ENCODE measurements at places on chromosomes 13 and 19.

GRCh38 chr13:103098535-103098934 is 32.3 kb upstream of the SLC10A2 start:
- DNase-seq, result no peak

DNA sequence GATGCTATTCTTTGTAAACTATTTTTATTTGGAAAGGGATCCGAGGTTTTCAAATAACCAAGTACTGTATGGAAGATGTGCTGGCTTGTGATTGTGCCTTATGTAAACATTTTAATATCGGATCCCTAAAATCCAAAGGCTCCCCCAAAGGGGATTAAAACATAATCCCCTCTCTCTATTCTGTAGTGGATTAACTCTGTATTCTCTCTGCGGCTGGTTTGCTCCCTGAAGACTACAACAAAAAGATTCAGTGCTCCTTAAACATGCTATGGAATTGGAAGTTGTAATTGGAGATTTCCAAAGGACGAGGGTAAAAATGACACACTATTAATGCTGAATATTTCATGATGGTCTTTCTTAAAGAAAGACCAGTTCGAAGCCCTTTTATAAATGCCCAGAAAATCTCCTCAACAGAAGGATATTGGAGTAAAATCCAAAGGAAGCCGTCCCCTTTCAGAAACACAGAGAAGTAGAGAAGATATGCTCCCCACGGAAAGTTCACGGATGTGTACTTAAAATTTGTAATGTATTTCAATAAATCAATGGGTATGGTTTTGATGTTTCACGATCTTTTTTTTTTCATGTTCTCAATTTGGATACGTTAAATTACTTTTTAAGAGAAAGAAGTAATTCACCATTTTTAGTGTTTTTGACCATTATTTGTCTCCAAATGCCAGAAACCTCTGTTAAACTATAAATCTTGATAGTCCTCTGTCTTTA is 6.5 kb downstream of the MAB21L1 start:
- no peak for DNase-seq

GRCh38 chr13:97221046-97221445 is 1.1 kb upstream of the MBNL2 start:
- DNase-seq, result no peak

- DNase-seq, result no peak
Observed at GRCh38 chr19:51168564-51169282, 26.6 kb downstream of the SIGLEC7 start.

- no peak for DNase-seq
Observed at GRCh38 chr13:61830475-61830874, 414.8 kb upstream of the PCDH20 start.

GRCh38 chr19:4199699-4200293 is 17.3 kb downstream of the ANKRD24 start:
- DNase-seq, result no peak

DNA sequence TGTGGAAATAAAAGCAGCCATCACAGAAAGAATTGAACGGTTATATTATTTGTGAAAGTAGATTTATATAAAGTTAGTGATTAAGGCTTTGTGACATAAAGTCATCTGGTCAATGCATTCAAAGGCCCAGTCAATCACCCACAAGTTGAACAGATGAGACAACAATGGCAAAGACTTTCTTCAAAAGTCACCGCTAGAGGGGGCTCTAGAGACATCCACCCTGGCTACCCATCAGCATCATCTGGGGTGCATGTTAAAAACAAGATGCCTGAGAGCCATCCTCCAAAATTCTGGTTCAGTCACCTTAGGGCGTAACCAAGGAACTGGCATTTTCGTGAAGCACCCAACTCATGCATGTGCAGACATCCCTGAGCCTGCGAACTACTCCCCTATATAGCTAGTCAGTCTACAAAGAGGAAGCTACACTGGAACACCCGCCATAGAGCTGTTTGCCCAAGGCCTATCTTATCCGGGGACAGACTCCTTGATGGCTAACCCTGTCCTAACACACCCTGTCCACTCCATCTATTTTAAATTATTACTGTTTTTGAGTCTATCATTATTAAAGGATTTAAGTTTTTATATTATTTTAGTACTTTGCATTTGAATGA is 970.5 kb downstream of the UQCRFS1 start:
- DNase-seq, result peak; percentile 12

DNA sequence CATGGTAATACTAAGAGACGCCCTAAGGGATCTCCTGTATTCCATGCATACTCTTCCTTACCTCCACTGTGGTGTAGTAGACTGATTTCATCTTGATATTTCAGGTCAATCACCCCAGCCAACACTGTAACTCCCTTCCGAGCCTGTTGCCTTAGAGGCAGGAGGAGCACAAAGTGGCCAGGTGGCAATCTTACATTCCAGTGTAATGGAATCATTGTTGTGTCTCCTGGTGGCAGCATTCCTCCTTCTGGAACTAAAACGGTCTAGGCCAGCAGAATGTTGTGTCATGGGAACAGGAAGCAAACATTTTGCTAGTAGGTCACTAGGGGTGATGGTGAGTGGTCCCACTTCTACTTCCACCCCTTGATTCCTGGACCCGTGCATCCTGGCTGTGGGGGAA is 405.7 kb upstream of the SLC10A2 start:
- DNase-seq, result no peak

DNA sequence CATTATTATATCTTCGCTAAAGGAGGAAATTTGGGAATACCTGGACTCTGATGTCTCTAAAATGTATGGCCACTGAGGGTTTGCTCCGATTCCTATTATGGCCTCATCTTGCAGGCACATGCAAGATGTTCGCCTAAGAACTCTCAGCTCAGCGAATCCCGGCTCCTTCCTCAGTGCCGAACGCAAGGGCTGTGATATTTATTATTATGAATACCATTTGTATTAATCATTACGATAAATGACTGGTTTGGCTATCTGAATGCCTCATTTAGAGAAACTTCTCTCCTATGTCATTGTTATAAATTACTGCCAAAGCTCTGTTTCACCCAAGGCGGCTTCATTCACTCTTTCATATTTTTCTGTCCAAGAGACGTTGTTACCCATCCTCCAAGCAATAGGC is 369.7 kb upstream of the TSHZ3 start:
- DNase-seq, result peak; percentile 3

DNA sequence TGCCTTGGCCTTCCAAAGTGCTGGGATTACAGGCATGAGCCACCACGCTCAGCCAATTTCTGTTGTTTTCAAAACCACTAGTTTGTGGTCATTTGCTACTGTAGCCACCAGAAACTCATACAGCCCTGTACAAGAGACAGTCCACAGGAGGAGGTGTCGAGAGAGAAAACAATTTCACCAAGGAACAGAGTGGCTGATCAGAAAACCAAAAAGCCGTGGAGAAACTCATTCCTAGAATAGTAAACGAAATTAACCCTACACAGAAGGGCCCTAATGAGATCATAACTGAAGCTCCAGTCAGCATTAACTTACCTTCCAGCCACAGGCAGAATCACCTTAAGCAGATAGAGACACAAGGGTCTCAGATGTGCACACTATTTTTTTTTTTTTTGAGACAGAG is 3.8 kb upstream of the CCDC124 start:
- DNase-seq, result no peak

GRCh38 chr19:49879243-49879963 is 1.9 kb downstream of the TBC1D17 start:
- DNase-seq, result no peak

DNA sequence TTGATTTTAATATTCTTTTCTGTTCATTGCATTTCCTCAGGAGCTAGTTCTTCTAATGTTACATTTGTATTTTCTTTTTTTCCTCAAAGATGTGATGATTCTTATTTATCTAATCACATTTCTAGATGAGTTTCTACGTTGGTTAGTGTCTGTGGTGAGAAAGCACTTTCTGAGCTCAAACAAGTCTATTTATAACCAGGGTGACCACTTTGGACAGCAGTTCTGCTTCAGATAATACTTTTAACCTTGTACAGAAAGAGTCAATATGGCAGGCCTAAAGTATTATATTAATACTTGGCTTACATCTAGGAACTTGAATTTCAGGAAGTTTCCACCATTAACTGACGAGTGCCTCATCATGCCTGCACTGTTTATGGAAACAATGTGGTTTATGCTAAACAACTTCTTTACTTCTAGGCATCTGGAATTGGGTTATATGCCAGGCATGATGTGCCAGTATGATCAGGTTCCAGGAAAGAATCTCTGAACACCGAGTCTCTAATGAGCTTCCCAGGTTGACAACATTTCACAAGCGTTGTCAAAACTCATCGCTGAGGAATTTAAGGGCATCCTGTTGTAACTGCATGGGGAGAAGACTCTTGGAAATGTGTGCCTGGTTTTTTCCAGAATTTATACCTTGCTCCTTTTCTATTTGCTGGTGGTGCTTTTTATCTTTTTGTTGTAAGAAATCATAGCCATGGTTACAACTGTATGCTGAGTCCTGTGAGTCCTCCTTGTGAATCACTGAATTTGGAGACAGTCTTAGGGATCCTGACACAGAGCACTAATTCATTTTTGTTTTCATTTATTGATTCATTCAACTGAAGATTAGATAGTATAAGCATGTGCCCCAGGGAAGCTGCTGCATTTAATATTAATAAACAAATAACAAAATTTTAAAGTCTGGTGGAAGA is 344.4 kb upstream of the PCDH9 start:
- DNase-seq, result no peak

DNA sequence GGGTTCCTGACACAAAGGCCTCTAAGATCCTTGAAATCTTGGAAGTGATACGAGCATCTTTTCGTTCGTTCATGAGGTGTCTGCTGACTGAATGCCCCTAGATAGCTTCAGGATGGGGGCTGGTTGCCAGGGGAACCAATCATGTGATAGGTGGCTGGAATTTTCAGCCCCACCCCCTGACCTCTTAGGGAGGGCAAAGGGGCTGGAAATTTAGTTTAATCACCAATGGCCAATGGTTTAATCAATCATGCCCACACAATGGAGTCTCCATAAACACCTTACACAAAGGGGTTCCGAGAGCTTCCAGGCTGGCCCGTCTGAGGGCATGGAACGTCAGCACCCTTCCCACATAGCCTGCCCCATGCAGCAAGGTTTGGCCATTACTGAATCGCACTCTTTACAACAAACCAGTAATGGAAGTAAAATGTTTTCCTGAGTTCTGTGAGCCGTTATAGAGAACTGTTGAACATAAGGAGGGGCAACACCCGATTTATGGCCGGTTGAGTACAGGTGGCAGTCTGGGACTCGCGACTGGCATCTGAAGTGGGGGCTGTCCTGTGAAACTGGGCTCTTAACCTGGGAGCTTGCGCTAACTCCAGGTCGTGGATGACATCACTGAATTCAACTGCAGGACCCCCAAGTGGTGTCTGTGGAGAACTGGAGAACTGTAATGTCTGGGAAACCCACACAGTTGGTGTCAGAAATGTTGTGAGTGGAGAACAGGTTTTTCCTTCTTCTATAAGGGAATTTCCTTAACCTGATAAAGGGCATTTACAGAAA is 25.6 kb downstream of the MLLT1 start:
- no peak for DNase-seq

All from fibroblast of skin of left quadriceps (primary cell).